ENCODE measurements at places on chromosomes 5 and 9.

GRCh38 chr5:43113546-43113945 lies 7.2 kb upstream of the ZNF131 start:
- no peak for DNase-seq

- no peak for DNase-seq
Measured at GRCh38 chr9:109317311-109317978, 3.4 kb downstream of the EPB41L4B start.

GRCh38 chr9:4713849-4714248 lies 27.2 kb downstream of the AK3 start:
- no peak for DNase-seq

DNA sequence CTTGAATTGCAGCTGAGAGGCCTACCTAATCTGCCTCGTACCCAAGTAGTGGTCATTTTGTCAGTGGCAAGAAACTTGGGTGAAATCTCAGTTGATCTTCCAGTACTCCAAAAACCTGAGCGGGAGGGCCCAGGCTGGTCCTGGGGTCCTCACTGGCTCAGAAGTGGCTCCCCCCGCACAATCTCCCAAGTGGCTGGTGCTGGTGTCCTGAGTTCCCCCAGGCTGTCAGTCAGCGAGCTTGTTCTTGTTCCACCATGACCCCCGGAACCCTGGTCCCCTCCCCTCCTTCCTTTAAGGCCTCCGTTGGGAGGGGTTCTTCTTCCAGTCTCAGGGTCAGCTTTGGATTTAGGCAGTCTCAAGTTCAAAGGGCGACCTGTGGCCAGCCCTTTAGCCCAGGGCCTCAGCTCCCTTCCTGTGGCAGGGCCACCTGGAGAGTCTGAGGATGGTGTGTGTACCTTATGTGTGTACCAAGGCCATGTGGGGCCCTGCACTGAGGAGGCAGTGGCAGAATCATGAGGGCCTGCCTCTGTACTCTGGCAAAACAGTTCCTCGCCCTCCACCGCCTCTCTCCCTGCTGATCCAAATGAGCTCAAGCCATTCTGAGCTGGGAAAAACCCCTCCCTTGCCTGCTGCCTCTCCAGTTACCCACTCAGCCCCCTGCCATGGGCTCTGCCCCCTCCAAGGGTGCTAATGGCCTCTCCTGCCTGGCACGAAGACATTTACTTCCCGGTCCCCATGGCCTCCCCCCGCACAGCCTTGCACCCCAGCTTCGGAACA lies 4.5 kb upstream of the DBN1 start:
- DNase-seq: no peak

- no peak for DNase-seq
Measured at GRCh38 chr9:19512103-19512832, 103.5 kb downstream of the ACER2 start.

GRCh38 chr5:56552612-56553268 lies 262.6 kb upstream of the MAP3K1 start:
- no peak for DNase-seq

GRCh38 chr5:82095536-82095935 lies 123.7 kb downstream of the ATG10 start:
- no peak for DNase-seq

GRCh38 chr5:73447530-73448462 lies 781 bp downstream of the FOXD1 start:
- no peak for DNase-seq

DNA sequence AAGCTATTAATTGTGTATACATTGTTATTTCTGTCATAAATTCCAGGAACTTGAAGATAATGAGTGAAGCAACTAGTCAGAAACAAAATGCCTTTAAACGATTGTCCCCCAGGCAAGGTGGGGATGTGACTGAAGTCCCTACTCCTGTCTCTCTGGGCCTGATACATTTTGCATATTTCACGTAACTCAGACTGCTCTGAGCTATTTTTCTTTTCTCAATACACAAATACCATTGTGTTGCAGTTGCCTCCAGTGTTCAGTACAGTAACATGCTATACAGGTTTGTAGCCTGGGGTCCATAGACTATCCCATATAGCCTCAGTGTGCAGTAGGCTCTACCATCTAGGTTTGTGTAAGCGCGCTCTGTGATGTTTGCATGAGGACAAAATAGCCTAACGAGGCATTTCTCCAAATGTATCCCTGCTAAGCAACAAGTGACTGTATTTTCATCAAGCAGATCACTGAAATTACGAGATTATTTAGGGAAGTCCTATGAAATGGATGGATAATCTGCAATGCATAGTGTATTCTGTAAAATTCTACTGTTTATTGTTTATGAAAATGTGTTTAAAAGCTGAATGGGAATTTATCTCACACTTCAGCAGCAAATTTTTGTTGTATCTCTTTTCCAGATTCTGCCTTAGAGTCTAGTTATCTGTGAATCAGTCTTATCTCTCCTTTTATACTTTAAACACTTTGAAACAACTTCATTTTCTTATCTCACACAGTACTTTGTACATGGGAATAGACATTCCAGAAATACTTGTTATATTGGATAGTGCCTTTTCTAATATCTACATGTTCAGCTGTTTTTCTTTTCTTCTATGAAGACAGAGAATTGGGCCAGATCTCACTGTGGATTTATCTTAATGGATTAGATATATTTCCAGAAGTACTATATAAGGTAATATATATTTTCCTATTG lies 150.5 kb downstream of the CD180 start:
- DNase-seq: no peak

- no peak for DNase-seq
Measured at GRCh38 chr5:175870820-175871447, 444 bp upstream of the CPLX2 start.

DNA sequence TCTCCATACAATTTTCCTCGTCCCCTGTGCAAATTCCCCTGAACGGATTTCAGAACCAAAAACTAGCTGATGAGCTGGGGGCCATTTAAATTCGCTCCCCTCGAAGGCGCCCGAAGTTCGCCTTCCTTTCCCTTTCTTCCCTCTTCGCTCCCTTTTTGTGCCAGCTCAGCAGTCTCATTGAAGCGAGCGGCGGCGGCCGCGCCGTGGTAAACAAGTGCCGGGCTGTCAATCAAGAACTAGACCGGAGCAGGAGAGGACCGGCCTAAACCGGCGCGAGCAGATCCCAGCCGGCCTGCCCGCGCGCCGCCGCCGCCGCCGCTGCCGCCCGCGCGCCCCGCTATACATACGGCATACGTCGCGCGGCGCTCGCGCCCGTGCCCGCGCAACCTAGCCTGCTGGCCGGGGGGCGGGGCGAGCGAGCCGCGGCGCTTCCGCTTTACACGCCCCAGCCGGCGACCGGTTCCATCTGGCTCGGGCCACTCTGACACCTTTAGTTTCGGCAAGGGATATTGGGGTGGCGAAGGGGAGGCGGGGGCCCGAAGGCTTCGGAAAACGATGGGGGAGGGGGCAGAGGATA lies 3.1 kb downstream of the ARRDC3 start:
- DNase-seq: peak; percentile 95

- DNase-seq: no peak
Measured at GRCh38 chr9:106678273-106678672, 184.7 kb upstream of the ZNF462 start.

DNA sequence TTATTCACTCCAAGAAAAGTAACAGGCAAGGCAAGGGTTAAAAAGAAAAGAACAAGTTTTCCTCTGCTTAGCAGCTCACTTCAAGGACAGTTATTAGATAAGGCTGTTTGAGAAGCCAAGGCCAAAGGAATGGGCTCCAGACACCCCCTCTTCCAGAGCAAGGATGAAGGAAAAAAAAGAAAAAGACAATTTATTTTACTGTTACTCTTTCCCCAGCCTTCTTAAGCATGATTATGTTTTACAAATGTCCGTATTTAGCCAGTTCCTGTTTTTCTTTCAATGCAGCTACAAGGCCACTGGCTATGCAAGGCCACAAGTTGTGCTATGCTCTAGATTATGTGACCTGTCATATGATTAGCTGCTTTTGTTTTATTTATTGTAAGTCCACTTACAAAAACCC lies 106.5 kb upstream of the SIMC1 start:
- no peak for DNase-seq

- DNase-seq: no peak
Measured at GRCh38 chr5:149455889-149456409, 76.9 kb upstream of the IL17B start.

GRCh38 chr9:89425024-89425805 lies 72.7 kb downstream of the SEMA4D start:
- no peak for DNase-seq

DNA sequence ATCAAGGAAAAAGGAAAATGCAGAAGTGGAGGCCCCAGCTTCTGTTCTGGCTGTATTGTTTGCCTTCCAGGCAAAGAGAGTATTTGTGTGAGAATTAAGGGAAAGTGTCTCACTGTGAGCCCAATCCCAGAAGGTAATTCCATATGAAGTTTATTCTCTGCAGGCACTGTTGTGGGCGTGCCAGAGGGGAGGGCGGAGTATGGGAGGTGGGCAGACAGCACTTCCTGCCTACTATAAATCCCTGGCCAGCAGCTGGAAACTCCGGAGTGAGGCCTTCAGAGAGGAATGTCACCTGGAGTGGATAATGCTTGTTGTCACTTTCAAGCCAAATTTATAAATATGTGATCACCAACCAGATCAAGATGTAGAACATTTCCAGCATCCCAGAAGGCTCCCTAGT lies 209.5 kb downstream of the ARHGAP26 start:
- no peak for DNase-seq

- no peak for DNase-seq
Measured at GRCh38 chr9:134815435-134816214, 65.0 kb upstream of the FCN2 start.

Measured in stimulated activated CD8-positive, alpha-beta memory T cell treated with anti-CD3 and anti-CD28 coated beads, Interleukin-7, amount 100 ng/mL, for 48 hours (primary cell).